ENCODE measurements at places on chromosomes 2 and 18.

GRCh38 chr2:61327173-61327572 is 143.7 kb downstream of the USP34 start:
- DNase-seq, result no peak

GRCh38 chr2:227370791-227371312 is 8.3 kb downstream of the TM4SF20 start:
- no peak for DNase-seq

GRCh38 chr2:65064728-65065552 is 8.7 kb downstream of the CEP68 start:
- DNase-seq, result no peak

- DNase-seq, result no peak
Observed at GRCh38 chr18:62735387-62735786, 20.0 kb downstream of the PHLPP1 start.

GRCh38 chr2:182165202-182165601 is 179.5 kb downstream of the PPP1R1C start:
- DNase-seq, result no peak

- no peak for DNase-seq
Observed at GRCh38 chr18:49876536-49876935, 63.2 kb upstream of the ACAA2 start.

- DNase-seq, result no peak
Observed at GRCh38 chr18:8797206-8797605, 91.8 kb downstream of the MTCL1 start.

DNA sequence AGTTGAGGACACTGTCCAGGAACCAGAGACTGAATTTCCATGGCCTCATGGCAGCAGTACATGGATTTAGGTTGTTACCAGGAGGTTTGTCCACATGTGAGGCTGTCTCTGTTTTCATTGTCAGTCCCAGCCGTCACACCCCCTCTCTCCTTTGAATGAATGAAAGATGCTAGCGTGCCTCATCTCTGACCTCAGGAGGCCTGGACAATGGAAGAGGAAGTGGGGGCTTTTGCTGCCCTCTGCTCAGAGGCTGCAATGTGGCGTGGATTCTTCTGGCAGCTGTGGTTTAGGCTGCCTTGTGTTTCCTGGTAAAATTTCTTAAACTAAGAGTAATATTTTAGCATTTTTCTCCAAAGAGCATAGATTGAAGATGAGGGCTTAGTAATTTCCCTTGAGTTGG is 47.5 kb downstream of the RAB31 start:
- DNase-seq, result no peak

- DNase-seq, result peak; percentile 70
Observed at GRCh38 chr2:43136876-43137275, 89.5 kb downstream of the ZFP36L2 start.

- no peak for DNase-seq
Observed at GRCh38 chr18:53850902-53851301, 373.6 kb downstream of the MBD2 start.

DNA sequence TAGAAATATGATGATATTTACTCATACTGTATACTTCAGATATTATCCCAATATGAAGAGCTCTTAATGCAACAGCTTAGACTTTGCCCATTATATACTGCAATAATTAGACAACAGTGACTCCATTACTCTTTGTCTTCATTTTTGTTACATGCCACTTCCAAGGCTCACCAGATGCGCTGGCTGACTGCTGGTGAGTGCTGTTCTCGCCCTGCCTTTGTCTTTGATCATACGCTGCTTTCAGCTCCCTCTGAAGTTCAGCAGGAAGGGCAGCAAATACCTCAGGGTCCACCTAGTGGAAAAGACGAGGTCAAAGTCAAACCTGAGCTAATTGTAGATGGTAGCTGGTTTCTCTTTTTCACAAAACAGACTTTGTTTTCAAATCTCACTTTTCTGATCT is 66.3 kb downstream of the EIF5B start:
- DNase-seq, result no peak

DNA sequence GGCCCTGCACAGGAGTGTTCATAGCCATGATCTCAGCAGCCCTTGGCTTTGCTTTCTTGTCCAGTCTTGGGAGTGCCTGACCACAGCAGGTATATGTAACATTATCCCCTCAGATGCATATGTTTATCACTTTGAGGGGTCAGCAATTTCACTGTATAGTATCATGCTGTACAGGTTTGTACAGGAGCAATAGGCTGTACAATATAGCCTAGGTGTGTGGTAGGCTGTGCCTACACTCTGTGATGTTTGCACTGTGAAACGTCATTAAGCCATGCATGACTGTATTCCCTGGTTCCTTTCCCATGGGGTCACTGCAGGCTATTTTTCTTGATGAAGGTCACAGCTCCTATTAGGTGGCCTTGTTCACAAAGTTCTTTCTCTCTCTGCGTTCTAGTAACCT is 4.7 kb upstream of the IL36G start:
- no peak for DNase-seq

DNA sequence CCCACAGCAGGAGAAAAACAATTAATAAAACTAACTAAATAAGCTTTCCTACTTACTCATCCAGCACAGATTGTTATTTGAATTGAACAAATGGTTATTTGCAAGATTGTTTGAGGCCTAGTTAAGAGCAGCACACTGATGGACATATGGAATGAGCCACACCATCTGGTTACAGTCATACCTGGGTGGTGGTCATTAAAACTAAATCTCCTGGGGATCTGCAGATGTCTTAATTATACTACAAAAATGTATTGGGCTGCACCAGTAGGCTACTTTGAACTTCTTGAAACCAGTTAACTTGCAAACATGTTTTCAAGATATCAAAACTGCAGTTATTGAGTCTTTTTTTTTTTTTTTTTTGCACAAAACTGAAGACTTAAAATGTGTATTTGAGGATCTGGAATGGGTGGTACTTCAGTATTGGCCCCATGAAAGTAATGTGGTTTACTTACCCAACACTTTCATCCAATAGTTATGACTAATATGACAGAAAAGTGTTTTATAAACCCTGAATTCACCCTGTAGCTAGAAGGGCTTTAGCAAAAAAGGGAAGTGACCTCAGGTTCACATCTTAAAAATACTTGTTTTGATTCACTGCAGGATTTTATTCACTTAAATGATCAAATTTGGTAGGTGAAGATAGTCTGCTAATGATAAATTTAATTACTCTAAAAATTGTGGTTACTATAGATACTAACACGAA is 10.8 kb downstream of the AGFG1 start:
- DNase-seq, result no peak

DNA sequence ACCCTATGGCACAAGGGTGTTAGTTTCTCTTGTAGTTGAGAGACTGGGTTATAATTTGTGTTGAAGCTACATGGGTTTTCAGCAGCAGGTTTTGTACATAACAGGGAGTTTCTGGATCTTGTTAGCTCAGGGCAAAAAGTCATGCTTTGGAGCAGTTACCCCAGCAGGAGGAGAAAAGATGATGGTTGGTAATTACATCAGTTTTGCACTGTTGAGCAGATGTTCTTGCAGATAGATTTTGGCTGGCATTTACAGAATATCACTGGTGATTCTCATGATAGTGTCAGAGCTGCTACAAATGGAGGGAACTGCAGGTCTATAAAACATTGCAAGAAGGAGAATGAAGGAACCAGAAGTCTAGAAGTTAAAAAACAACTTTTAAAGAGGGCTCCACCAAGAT is 215.2 kb upstream of the ATP5MC3 start:
- DNase-seq, result no peak

DNA sequence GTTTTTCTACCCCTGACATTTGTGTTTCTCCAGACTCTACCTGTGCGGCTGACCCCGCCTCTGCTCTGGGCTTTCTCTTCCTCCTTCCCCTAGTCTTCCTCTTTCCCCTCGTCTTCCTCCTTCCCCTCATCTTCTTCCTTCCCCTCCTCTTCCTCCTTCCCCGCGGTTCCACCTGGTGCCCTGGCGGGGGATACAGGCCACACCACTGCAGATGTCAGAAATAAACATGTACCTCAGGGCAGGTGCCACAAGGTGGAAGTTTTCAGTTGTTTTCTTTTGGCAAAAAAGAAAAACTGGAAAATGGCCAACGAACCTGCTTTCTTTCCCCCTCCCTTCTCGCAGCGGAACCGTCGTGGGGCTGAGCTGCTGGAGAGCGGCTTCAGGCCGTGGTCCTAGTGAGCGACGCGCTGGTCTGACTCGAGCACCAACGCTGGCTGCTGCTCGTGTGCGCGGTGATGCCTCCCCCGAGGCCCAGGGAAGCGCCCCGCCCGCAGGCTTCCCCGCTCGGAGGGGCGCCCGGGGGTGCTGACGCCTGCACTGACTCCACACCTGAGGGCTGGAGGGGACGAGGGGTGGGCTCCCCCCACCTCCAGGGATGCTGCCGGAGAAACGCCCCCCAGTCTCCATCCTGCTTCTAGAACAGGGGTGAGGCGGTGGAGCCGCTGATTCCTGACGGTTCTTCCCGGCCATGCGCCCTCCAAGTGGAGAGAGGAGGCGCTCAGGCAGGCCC is 83.7 kb upstream of the ZNF516 start:
- no peak for DNase-seq

DNA sequence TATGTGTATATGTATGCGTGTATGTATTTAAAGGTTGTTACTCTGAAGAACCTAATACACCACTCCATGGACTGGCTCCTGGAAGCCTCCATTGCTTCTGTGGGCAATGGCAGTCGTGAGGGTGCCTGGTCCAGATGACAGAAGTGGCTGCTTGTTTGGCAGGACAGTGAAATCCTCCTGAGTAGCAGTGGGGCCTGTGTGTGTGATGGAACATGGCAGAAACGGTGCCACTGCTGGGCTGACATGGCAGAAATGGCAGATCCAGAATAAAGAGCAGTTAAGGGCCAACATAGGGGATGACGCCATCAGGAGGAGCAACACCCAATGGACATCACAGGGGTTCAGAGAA is 6.1 kb upstream of the CPLX4 start:
- DNase-seq, result no peak

DNA sequence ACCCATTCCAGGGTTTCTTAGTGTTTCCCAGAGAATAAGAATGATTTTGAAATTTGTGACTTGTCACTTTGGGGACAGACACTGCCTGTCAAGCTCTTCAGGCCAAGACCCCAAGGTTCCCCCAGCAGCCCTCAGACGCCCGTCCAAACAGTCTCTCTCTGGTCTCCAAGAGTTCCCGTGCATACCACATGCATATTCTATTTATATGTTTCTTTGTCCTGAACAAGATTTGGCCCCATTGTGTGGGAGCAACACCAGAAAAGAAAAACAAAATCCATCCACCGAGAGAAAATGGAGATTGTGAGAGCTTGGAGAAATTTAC is 52.2 kb upstream of the CTAGE1 start:
- DNase-seq, result no peak

- DNase-seq, result no peak
Observed at GRCh38 chr2:130834091-130834930, 2.4 kb upstream of the ARHGEF4 start.

- no peak for DNase-seq
Observed at GRCh38 chr2:234967870-234968208, 16.0 kb downstream of the SH3BP4 start.

GRCh38 chr18:62634979-62635630 is 80.2 kb upstream of the PHLPP1 start:
- no peak for DNase-seq

DNA sequence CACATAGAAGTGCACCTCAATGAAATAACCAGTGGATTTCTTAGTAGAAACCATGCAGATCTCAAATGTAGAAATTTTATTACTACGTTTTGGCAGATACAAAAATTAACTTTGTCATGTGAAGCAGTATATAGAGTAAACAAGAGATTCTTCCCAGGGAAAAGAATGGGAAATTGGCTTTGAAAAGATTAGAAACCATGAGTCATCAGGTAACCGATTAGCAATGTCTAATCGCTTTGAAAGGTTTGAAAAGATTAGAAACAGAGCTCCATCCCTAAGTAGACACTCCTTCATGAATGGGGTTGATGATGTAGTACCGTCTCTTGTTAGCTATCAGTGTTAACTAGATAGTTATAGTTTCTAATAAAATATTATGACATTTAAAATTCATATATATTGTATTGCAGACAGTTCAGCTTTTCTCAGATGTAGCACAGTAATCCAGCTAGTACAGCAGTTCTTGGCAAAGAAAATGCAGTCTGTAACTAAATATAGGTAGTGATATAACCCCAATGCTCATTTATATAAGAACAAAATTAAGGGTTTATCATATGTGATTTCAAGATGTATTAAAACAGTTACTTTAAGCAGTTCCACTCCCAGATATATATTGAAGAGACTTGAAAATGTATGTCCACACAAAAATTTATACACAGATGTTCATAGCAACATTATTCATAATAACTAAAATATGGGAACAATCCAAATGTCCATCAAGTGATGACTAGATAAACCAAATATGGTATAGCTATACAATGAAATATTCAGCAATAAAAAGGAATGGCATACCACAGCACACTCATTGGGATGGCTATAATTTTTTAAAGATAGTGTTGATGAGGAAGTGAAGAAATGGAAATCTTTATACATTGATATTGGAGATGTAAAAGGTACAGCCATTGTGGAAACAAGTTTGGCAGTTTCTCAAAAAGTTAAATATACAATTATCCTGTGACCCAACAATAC is 113.9 kb downstream of the PTPN4 start:
- no peak for DNase-seq

GRCh38 chr2:160246356-160246755 is 46.3 kb upstream of the ITGB6 start:
- no peak for DNase-seq

DNA sequence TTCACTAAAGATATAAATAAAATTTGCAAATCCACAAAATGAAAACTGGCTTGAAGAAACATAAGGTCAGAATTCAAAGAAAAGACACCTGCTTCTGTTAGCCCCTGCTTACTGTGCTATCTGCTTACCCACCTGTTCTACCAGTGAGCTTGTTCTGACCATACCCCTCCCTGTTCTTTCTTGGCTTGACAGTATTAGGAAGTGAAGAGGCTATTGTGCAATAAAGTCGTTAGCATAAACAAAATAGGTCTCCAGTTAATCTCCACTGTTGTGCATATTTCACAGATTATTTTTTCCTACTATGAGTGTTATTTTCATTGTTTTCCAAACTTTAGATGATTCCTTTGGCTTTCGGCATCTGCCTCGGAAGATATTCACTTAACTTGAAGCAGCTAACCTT is 322.1 kb downstream of the CCDC85A start:
- no peak for DNase-seq

DNA sequence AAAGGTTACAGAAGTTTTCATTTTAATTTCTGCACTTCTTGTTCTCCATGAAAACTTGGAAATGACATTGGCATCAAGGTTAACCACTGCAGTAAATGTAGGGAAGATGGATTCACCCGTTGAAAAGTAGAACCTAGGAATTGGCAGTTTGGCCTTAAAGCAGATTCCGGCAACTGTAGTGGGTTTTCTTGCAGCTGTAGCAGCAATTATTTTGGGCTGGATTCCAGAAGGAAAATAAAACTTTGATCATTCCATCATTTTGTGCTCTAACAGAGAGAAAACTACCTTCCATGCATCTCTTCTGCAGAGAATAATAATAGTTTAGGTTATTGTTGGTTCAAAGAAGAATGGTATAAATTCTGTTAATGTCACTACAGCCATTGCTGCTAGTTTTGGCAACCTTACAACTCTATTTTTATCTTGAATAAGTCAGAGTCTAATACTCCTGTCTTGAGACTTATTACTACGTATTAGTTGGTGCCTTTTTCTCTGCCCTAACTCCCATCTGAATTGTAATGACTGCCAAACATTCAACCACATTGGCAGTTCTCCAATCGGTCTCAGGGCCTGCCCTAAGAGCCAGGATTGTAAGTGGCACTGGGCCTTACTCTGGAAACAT is 178.1 kb upstream of the PIEZO2 start:
- DNase-seq, result no peak

Measured in activated CD4-positive, CD25-positive, alpha-beta regulatory T cell (primary cell).